ENCODE measurements at places on chromosomes 1 and 21.

DNA sequence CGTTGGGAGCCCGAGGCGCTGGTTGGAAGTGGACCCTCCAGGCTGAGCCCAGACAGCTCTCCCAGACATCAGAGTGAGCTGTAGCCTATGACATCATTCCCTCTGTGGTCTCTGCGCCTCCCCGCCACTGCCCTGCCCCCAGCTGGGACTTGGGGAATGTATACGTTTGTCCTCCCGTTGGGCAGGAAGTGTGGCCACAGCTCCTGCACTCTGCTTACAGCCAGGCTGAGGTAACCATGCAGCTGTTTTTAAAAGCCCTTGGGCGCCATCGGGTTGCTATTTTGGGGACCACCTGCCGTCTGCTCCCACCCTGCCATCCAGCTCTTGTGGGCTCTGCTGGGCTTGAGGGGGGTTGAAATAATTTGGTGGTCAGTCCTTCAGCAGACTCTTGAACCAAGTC, 7.8 kb downstream of the VASH2 start:
- no peak for DNase-seq

DNA sequence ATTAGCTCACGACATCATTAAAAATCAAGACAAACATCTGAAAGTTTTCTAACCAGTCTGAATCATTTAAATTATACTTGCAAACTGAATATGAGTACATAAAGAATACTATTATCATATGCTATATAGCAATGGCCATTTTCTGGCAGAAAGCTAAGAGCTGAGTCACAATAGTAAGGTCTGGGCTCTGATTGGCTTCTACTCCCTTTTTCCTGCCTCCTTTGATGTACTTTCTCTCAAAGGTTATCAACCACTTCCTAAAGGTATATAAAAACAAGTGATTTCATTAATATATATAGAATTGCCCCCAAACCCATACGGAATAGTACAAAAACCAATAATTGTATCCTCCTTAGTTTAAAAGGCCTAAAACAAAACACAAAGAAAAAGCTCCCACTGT, 7.0 kb downstream of the KCNA3 start:
- no peak for DNase-seq

DNA sequence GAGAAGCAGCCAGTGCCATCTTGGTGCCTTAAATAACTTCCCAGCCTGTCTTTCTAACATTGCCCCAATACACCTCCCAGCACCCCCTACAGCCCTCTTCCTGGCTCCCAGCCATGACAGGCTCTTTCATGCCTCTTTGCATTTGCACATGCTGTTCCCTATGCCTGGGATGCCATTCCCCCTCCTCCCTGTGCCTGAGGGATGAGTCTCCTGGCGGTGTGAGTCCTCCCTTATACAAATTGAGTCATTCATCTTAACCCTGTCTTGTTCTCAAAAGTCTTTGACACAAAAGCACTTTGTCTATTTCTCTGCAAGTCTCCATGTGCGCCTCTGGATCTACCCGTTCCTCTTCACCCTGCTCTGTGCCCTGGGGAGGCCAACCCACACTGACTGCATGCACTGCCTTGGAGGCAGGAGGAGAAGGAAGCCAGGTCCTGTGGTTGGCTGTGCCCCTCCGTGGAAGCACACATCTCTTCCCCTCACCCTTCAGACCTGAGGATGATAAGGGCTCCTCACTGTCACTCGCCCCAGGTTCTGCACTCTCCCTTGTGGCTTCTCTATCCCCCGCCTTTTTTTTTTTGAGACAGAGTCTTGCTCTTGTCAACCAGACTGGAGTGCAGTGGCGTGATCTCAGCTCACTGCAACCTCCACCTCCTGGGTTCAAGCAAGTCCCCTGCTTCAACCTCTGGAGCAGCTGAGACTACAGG, 25.1 kb downstream of the CDCP2 start:
- no peak for DNase-seq

- no peak for DNase-seq
Observed at GRCh38 chr1:231678011-231678432, 51.4 kb downstream of the DISC1 start.

GRCh38 chr1:27366113-27366410, 699 bp downstream of the MAP3K6 start:
- peak; percentile 87 for DNase-seq

GRCh38 chr1:109239409-109240068, 9.8 kb upstream of the CELSR2 start:
- no peak for DNase-seq

- DNase-seq = no peak
Observed at GRCh38 chr1:33723251-33723650, 140.6 kb upstream of the HMGB4 start.

DNA sequence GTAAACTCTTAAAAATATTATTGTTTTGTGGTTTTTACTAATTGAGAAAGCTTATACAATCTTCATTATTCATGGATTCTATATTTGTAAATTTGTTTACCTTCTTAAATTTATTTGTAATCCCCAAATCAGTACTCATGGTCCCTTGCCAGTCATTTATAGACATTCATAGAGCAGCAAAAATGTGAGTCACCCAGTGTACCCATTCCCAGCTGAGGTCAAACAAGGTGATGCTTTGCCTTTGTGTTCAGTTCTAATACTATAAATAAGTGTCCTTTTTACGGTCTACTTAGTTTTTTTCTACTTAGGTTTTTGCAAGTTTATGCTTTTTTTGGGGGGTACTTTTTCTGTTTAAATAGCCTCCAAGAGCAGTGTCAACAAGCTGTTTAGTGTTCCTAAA, 36.1 kb downstream of the SORT1 start:
- DNase-seq = no peak

- no peak for DNase-seq
Observed at GRCh38 chr1:33970148-33970825, 106.4 kb downstream of the HMGB4 start.

- DNase-seq = no peak
Observed at GRCh38 chr1:157004327-157004726, 41.2 kb downstream of the ARHGEF11 start.

- DNase-seq = no peak
Observed at GRCh38 chr1:46169811-46170454, 5.0 kb upstream of the TSPAN1 start.

DNA sequence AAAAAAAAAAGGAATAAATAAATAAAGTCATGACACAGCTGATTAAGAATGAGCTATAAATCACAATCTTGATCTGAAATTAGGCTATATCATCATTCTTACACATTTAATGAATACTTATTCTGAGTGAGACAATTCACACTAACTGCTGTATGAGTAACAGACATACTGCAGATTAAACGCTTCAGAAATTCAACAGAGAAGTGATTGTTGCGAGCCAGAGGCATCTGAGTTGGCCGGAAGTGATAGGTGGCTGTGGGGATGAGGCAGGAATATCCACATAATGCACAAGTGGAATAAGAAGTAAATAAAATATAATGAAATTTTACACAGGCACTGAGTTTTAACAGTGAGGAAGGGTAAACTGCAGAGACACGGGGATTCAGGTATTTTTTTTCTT, 142.4 kb downstream of the APP start:
- DNase-seq = no peak

GRCh38 chr1:53593758-53594380, 134.7 kb downstream of the DMRTB1 start:
- DNase-seq = no peak

DNA sequence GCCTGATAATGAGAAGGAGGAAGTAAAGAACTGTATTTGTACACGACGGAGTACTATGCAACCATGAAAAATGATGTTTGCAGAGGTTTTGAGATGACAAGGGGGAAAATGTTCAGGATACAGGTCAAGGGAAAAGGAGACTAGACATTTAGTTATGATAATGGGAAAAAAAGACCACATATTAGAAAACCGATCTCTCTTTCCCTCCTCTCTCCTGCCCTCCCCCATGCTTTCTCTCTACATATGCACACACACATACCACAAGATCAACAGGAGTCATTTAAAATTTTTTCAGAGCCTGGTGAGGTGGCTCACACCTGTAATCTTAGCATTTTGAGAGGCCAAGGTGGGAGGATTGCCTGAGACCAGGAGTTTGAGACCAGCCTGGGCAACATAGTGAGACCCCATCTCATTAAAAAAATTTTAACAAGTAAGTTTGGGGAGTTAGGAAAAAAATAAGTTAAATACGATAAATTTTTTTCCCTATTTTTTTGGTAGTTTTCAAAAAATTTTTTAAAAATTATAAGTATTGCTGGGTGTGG, 44.5 kb downstream of the ECE1 start:
- no peak for DNase-seq

- DNase-seq = peak; percentile 10
Observed at GRCh38 chr1:152495066-152495675, 15.4 kb upstream of the LCE5A start.

- DNase-seq = no peak
Observed at GRCh38 chr1:119920104-119920968, 24.0 kb upstream of the ADAM30 start.

DNA sequence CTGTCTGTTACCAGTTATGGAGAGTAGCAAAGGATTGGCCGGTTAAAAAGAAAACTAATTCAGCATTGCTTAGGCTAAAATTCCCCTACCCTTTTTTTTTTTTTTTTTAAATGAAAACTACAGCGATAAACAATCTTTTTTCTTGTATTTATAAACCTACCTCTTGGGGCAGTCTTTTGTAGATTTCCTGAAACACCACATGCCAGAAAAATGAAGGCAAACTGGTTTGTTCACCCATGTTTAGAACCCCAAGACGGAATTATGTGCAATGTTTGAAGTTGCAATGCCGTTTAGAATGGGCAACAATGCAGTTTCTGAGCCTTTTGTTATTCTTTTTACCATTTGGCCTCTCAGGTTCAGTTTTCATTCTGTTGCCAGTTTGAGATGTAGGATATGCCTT, 59.1 kb downstream of the PRDM2 start:
- DNase-seq = no peak

GRCh38 chr21:39713905-39714304, 31.1 kb upstream of the IGSF5 start:
- no peak for DNase-seq
